ENCODE measurements at places on chromosomes 6 and 20. TPM values are rescaled to one million over a fixed set of nuclear protein-coding genes. Genes with fewer than 3 reads are reported as not detected.

Gene TGM3
- not detected for total RNA-seq

Gene RAMACL
- 2.3 TPM for total RNA-seq

Gene PPP1R10
- 18.2 TPM for total RNA-seq

Gene ULBP2
- 1.8 TPM for total RNA-seq

Gene KHDC1
- 5.1 TPM for total RNA-seq

DNA sequence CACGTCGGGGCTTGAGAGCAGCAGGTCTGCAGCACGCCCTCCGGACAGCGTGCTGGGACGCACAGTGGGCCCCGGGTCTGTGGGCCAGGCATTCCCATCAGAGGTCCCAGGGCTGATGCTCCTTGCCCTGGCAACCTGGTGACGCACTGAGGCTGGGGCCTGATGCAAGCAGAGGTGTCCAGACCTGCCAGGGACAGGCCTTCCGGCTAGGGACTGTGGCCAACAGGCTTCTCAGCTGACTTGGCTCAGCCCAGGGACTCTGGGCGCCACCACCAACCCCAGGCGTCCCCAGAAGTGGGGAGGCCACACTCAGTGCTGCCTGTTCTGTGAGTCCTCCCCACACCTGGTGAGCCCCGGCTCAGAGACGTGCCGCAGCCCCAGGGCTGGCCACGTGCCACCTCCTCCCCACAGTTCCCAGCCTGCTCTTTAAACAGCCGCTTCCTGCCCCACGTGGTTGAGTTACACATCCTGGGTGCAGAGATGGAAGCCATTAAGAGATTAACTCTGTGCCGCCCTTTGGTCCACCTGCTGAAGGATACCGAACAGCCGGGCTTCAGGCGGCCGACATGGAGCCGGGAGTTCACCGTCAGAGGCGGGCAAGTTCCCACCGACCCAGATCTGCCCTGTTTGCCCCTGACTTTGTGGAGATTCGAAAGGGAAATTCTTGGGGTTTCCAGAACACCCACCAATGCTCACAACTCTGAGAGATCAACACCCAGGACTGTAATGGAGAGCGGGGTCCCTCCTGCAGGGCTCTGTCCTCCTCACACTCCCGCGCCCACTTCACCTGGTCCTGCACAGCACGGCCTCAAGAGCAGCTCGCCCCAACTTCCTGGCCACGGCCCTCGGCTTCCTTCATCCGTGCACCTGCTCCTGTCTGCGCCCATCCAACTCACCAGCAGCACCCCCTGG lies 37.6 kb upstream of the ZBP1 start:
- no peak for DNase-seq

- DNase-seq, result peak; percentile 13
Measured at GRCh38 chr6:42864602-42865001, 14.8 kb upstream of the RPL7L1 start.

DNA sequence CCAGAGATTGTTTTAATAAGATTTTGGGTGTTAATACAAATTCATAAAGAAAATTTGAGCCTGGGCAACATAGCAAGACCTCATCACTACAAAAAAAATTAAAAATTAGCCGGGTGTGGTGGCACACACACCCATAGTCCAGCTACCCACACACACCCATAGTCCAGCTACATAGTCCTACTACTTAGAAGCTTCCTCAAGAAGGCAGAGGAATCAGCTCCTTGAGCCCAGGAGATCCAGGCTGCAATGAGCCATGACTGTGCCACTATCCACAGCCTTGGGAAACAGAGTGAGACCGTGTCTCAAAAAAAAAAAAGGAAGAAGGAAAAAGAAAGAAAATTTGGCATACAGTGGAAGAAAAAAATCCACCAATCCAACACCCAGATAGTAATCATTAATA lies 16.8 kb downstream of the SEC63 start:
- DNase-seq, result no peak

GRCh38 chr6:26092443-26092842 lies 5.2 kb downstream of the HFE start:
- no peak for DNase-seq

- no peak for DNase-seq
Measured at GRCh38 chr6:110428153-110428552, 12.8 kb upstream of the DDO start.
